ENCODE measurements at places on chromosomes 5 and 9.

DNA sequence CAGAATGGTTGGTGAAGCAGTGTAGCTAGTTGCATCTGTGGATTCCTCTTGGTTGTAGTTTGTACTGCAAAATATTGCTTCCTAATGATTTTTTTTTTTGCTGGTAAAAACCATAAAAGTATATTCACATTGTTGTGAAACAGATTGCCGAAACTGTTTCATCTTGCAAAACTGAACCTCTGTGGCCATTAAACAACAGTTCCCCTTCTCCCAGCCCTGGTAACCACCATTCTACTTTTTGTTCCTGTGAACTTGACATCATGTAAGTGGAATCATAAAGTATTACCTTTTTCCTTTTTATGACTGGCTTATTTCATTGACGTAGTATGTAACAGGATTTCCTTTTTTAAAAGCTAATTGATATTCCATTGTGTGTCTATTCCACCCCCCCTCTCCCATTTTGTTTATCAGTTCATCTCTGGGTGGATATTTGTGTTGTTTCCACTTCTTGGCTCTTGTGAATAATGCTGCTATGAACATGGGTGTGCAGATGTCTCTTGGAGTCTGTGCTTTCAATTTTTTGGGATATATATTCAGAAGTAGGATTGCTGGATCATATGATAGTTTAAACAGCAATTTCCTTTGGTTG, 11.8 kb downstream of the SUB1 start:
- DNase-seq = peak; percentile 81

- no peak for DNase-seq
Observed at GRCh38 chr9:91126761-91127445, 234.8 kb downstream of the AUH start.

- no peak for DNase-seq
Observed at GRCh38 chr5:148834689-148835088, 8.3 kb downstream of the ADRB2 start.

GRCh38 chr9:123942542-123942941, 12.6 kb upstream of the DENND1A start:
- no peak for DNase-seq

DNA sequence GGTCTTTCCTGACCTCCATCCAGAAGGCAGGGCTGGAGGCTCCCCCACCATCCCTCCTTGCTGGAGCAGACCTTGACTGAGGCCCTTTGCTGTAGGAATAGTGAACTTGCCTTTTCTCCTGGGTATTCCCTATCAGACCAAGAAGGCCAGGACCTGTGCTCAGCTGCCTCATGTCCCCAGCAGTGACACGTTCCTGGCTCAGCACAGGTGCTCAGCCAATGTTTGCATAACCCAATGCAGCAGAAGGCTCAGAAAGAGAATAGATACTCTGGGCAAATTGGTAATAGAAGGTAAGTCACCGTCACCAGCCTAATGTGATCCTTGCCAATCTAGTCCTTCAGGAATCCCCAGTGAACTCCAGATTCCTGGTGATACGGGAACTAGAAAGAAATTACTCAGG, 96.4 kb downstream of the ACTL7B start:
- DNase-seq = no peak

- no peak for DNase-seq
Observed at GRCh38 chr5:642481-642880, 30.3 kb downstream of the CEP72 start.

- DNase-seq = peak; percentile 63
Observed at GRCh38 chr9:13446938-13447842, 167.7 kb upstream of the MPDZ start.

- no peak for DNase-seq
Observed at GRCh38 chr9:89234205-89235067, 55.8 kb upstream of the SHC3 start.

- peak; percentile 94 for DNase-seq
Observed at GRCh38 chr5:173781816-173782670, 106.1 kb upstream of the CPEB4 start.

DNA sequence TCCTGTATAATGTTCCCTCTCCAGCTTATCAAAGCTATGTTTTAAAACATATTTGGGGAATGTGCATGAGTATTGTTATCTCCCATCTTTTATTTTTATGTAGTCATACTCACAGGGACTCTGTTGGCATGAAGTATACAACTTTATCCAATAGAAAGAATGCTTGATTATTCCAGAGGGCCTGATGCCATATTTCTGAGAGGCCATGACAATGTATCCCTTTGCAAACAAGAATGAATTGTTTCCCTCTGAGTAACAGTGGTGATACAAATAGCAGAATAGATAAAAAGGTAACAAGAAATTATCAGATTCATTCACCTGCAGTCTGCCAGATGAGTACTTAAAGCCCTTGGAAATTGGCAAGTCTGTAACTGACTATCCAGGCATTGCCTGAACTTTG, 125.9 kb downstream of the PLK2 start:
- no peak for DNase-seq

- peak; percentile 35 for DNase-seq
Observed at GRCh38 chr9:131395157-131396098, 1.5 kb downstream of the PRRC2B start.

- no peak for DNase-seq
Observed at GRCh38 chr9:78982849-78983248, 588.9 kb upstream of the TLE4 start.

DNA sequence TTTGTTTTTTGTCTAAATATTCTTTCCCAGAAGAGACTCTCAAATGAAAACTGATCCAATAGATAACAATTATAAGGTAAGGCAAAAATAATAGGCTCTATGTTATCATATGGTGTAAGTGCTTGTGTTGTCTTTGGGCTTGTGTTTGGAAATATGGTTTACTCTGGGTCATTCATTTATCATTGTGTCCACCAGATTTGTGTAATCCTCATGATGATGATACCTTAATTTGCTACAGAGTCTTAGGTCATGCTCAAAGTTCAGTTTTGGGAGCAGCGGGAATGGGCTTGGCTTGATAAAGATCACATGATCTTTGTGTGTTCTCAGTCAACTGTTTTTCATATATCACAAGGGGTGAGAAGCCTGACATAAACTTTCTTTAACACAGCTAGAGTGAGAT, 34.2 kb downstream of the PLPPR1 start:
- no peak for DNase-seq

- no peak for DNase-seq
Observed at GRCh38 chr5:74261866-74262265, 378.7 kb downstream of the ENC1 start.

- DNase-seq = peak; percentile 83
Observed at GRCh38 chr9:96344458-96345180, 38.9 kb downstream of the SLC35D2 start.

DNA sequence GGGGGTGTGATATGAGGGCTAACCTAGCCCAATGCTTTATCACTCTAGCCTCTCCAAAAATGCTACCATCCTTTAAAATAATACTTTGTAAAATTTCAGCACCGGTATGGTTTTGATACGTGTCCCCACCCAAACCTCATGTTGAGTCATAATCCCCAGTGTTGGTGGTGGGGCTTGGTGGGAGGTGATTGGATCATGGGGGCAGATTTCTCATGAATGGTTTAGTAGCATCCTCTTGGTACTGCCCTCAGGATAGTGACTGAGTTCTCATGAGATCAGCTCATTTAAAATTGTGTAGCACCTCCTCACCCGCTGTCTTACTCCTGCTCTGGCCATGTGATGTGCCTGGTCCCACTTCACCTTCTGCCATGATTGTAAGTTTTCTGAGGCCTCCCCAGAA, 35.0 kb upstream of the ANKH start:
- no peak for DNase-seq

GRCh38 chr9:125816321-125816720, 69.1 kb downstream of the PBX3 start:
- DNase-seq = no peak

- peak; percentile 63 for DNase-seq
Observed at GRCh38 chr9:128420060-128420650, 502 bp upstream of the CERCAM start.

GRCh38 chr5:102481054-102481715, 17.6 kb downstream of the SLCO6A1 start:
- DNase-seq = no peak

DNA sequence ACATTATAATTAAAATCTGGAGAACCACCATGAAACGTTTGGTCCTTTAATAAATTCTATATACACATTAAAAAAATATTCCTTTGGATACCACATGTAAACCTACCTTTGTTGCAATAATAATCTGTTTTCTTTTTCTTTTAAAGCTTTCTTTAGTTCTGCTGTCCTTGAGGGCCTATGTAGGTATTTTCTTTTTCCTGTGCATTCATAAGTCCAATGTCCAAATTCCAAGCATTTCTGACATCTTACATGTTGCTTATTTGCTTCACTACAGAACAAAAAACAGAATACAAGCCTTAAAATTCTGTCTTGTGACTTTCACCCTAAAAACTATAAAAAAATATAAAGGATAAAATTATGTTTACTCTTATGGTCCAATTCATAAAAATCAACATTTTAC, 19.7 kb downstream of the ZCCHC10 start:
- DNase-seq = no peak

DNA sequence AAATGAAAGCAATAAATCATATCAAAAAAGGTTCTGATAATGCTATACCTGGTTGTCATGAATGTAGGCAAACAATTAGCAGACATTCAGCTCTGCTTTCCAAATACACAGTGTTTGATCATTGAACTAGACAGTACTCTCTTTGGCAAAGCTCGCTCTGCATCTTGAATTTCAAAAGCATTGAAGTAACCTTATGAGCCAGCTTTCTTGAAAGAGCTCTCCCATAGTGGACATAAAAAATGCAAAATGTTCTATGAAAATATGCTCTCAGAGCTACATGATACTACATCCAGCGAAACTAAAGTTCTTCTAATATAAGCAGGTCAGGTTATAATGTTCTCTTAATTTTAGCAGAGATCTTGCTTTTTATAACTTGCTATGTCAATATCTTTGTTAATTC, 533.4 kb downstream of the CSNK1G3 start:
- no peak for DNase-seq

DNA sequence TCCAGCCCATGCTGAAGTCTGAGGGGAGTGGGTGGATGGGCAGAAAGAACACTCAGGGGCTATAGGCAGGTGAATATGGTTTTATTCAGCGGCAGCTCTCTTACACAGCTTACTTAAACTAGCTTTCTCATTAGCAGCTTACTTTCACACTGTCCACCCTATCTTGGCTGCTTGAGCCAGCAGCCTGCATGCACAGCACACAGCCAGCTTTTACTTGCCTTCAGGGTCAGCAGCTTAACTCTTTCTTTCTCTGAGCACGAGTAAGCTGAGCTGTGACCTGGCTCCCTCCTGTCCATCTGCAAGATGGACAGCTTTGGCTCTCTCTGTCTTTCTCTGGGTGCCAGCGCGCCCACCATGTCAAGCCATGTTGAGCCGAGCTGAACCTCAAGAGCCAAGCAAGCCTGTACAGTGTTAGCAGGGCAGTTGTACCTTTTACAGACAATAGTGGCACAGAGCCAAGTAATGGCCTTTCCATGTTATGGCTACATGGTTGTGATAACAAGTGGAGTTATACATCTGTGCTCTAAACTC, 1054.9 kb downstream of the PTPRD start:
- DNase-seq = no peak

DNA sequence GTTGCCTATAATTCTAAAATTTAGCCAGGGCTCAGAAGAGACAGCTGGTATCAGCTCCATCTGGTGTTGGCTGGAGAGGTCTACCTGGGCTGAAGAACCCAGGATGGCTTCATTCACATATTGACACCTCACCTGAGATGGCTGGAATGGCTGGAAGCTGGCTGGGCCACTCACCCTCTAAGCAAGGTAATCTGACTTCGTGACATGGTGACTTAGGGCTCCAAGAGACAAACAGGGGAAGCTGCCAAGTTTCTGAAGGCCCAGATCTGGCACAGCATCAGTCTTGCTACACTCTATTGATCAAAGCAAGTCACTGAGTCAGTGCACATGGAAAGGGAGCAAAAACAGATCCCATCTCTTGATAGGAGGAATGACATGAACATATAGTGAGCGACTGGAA, 102.3 kb downstream of the EPB41L4A start:
- DNase-seq = no peak

GRCh38 chr9:76594764-76595424, 135.9 kb downstream of the GCNT1 start:
- DNase-seq = no peak

DNA sequence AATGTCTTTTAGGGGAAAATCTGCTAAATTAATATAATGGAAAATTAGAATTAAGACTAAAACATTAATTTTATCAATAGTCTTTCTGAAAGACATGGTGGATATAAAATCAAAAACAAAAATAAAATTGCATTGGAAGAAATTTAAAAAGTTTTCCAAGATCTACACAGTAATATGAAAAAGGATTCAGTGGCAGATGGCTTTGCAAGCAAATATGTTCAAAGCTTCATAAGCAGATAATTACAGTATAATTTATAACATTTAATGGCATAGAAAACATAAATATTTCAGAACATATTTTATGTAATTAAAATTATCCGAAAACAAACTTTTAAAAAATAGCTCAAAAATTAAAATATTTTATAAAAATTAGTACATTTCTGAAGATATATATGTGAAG, 512.4 kb upstream of the CYLC2 start:
- no peak for DNase-seq

- DNase-seq = no peak
Observed at GRCh38 chr9:32218100-32218767, 166.2 kb upstream of the ACO1 start.

GRCh38 chr9:757246-757881, 84.1 kb upstream of the DMRT1 start:
- peak; percentile 67 for DNase-seq

DNA sequence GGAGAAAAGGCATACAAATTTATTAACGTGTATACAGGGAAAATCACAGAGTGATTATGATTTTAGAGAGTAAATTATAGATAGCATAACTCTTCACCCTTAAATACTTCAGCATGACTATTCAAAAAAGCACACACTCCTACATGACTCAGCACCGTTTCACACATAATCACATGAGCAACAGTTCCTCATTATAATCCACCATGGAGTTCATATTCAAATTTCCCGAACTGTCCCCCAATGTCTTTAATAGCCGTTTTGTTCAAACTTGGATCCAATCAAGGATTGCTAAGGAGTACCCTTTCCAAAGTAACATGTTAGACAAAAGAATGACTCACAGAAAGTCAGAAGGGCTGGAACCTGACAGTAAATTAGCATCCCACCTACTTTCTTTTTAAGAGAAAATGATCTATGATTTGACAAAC, 32.1 kb downstream of the RAPGEF1 start:
- peak; percentile 76 for DNase-seq

GRCh38 chr5:167794121-167794520, 497.3 kb upstream of the WWC1 start:
- DNase-seq = no peak

GRCh38 chr5:102863764-102864560, 108.9 kb downstream of the PAM start:
- DNase-seq = peak; percentile 81
